Jurkat, Clone E6-1 (cell line): ENCODE measurements at places on chromosomes 11 and 22.

DNA sequence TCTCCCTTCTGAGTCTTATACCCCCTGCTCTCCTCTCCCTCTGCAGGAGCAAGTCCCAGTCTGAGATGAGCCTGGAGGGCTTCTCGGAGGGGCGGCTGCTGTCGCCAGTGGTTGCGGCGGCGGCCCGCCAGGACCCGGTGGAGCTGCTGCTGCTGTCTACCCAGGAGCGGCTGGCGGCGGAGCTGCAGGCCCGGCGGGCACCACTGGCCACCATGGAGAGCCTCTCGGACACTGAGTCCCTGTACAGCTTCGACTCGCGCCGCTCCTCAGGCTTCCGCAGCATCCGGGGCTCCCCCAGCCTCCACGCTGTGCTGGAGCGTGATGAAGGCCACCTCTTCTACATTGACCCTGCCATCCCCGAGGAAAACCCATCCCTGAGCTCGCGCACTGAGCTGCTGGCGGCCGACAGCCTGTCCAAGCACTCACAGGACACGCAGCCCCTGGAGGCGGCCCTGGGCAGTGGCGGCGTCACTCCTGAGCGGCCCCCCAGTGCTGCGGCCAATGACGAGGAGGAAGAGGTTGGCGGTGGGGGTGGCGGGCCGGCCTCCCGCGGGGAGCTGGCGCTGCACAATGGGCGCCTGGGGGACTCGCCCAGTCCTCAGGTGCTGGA, 8.8 kb upstream of the MYRF start:
- DNase-seq = no peak

GRCh38 chr22:36328635-36329253, 59.0 kb downstream of the MYH9 start:
- no peak for DNase-seq

GRCh38 chr11:3882655-3883054, 27.2 kb downstream of the STIM1 start:
- DNase-seq = no peak

DNA sequence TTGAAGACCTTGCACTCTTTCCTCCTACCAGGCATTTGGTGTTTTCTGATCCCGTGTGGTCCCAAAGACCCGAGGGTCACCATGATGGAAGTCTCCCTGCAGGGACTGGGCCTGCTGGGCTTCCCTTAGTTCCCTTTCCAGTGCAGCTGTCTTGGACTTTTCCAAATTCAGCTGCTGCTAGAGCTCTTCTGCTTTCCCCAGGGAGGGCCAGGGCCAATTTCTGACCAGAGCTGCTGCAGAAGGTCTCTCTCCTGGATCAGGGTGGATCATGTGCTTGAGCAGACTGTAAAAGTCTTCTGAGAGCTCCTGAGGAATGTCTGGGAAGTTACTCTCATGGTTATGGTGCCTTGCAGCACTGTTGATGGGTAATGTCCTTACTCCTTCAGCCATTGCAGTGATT, 23.2 kb downstream of the LDLRAD3 start:
- no peak for DNase-seq

- DNase-seq = no peak
These were observed 32.1 kb upstream of the ABCC8 start for GRCh38 chr11:17508791-17509190.
